Naive thymus-derived CD8-positive, alpha-beta T cell (primary cell): ENCODE measurements at places on chromosomes 5 and 9. TPM values are rescaled to one million over a fixed set of nuclear protein-coding genes. Genes with fewer than 3 reads are reported as not detected.
A peak's percentile ranks its signal among the peaks of the same experiment; 100 is the strongest.

- DNase-seq: no peak
Measured at GRCh38 chr5:42991404-42992087, 48.6 kb downstream of the ANXA2R start.

- DNase-seq: no peak
Measured at GRCh38 chr5:39194466-39195136, 24.8 kb downstream of the FYB1 start.

- no peak for DNase-seq
Measured at GRCh38 chr5:547086-547924, 23.1 kb upstream of the SLC9A3 start.

DNA sequence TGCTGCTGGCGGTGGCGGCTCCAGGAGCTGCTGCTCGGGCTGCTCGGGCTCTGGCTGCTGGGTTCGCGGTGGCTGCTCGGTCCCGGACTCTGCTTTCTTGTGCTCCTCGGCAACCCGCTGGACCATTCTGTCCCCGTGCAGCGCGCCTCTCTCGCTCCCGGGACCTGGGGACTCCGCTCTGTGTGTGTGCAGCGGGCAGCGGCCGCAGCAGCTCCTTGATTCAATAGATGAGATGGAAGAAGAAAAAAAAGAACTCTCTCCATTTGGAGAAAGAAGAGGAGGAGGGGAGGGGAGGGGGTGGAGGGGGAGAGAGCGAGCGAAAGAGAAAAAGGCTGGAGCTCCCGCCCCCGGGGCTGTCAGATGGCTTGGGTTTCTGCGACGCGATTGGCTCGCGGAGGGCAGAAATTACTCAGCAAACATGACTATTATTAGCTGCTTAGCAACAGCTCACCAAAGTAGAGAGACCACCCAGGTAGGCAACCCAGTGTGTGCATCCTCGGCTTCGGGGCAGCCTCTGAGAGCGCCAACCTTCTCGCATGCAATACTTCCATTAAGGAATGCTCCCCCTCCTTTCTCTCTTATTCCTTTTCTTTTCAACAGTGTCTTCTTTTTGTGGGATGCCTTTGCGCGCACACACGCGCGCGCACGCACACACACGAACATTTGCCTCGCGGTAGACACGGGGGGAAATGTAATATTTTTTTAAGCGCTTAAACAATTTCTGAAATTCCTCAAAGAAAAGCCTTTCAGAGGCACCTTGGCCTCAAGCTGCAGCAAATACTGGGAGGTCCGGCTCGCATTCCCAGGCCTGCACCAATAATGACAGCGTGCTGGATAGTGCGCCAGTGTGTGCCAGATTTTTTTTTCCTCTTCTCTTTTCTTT is 7.6 kb downstream of the PTCH1 start:
- peak; percentile 71 for DNase-seq

GRCh38 chr5:135460246-135461033 is 8.3 kb upstream of the TIFAB start:
- no peak for DNase-seq

KLF9 gene
- total RNA-seq: 29.6 TPM

CTXN3 gene
- total RNA-seq: not detected

TMEM245 gene
- 72.4 TPM for total RNA-seq
